ENCODE measurements at places on chromosomes 7 and 10.

- no peak for DNase-seq
These were observed 95.2 kb downstream of the DNAJB6 start for GRCh38 chr7:157431951-157432540.

- peak; percentile 42 for DNase-seq
These were observed 7.5 kb upstream of the SH2D4B start for GRCh38 chr10:80530251-80530650.

DNA sequence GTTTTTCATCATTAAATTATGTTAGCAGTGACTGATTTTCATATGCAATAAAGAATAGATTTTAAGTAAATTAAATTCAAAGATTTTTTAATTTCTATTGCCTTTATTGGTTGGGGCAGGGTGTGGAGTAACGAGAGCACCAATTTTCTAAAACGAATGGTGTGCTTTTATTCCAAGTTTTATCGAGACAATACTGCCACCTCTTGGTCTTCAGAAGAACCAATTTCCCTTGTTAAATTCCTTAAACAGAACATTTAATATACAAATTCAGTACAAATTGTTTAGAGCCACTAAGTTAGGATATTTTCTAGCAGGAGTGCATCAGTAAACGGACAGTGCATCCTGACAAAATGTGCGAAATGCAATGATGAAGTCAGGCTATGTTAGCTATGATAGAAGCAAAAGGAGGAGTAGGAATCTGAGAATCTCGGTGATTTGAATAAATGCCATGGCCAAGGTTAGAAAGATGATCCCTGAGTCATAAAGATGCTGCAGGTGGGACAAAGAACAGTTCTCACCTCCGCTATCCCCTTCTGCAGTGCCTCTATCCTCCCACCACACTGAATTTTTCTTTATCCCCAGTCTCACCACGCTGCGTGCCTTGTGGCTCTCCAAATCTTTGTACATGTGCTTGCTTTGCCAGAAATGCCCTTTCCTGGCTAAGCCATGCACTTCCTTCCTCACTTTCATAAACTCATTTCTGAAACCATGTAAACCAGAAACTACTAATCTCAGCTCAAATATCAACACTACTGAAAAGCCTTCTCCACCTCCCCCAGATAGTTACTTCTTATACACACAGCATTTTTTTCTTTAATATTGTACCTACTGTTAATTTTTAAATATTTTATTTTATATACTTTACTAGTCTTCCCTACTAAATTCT, 31.9 kb upstream of the AGBL3 start:
- no peak for DNase-seq

DNA sequence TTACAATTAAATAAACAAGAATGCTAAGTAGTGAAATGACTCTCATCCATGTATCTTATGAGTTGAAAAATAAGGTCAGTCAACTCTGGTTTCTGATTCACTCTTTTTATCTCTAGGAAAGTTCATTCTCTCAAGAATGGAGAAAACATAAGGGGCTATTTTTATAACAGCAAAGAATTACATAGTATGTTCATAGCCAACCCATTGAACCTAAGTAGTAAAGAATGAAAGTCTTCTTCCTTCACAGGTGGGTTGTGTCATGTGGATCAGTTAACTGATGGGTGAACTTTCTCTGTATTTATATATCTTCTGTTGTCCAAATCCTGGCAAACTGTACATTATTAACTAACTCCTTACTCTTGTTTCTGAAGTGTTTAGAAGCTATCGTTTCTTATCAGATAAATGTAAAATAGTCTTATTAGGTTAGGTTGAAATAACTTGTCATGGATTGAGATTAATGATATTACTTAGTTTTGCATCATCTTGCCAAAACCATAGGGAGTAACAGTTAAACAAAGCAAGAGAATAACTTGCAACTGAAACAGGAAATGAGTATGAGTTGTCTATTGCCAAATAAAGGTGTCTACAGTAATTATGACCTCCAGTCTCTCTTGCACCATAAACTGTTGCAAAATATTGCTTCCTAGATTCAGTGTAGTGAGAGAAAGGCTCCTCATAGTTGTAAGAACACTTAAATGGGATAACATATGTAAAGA, 86.8 kb downstream of the ANKRD7 start:
- DNase-seq: no peak

DNA sequence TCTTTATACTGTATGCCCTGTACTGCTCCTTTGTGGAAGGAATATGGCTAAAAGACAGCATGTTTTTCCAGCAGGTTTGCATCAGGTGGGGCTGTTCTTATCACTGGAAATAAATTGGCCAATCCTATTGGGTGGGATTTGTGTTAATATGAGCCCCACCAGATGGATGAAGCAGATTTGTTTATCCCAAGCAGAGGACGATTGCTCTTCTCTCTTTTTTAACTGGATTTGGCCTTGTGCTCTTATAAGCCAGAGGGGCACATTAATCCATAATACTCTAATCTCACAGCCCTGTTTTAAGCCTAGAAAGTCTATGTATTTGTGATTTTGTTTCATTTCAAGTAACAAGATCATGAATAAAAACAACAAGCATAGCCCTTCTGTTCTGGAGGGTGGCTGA, 240.1 kb upstream of the ADARB2 start:
- DNase-seq: no peak

GRCh38 chr7:33539659-33540400, 365.5 kb upstream of the BMPER start:
- no peak for DNase-seq

DNA sequence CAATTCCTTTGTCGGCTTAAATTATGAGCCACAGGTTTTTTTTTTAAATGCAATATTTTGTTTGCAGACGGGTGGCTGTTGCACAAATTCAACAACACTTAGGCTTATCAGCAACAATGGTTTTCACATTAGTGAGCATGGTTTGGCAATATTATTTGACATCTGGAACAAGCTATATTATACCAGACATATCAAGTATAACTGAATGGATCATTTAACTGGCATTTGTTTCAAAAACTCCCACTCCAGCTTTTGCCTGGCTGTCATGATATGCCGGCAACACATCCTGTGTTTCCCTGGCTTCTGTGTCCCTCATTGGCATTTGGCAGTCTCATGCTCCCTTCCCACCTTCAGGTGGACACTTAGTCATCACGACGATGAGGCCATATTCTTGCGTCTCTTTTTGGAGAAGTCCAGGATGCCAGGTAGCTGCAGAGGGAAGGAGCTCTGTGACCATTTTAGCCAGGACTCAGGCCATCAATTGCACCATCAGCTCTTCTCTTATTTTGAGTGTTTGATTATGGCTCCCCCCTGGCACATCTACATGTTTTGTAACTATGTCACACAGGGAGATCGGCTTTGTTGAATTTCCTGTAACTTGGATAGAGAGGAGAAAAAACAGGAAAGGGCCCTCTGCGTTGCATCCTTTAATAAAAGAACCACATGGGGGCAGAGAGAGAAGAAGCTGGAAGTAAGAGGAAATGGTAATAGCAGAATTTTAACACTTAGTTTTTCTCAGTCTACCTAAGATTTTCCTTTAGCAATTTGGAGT, 413.9 kb downstream of the LRMDA start:
- no peak for DNase-seq

- no peak for DNase-seq
These were observed 238.5 kb downstream of the PRKG1 start for GRCh38 chr10:51312817-51313216.

DNA sequence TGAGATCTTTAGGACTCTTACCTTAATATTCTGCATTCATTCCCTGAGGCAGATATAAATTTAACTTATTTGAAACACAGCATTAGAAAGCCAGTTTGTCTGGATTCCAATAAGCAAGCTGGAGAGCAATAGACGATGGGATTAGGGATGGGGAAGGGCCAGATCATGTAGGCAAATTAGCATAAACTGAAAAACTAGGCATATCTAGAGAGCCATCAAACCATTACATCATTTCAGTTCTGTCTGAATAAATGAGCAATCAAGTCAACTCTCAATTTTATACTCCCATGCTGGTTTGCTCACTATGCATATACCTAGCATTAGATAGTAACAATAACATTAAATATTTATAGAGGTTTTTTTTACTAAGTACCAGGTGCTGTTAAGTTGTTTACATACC, 583.6 kb upstream of the LRRN3 start:
- DNase-seq: no peak

DNA sequence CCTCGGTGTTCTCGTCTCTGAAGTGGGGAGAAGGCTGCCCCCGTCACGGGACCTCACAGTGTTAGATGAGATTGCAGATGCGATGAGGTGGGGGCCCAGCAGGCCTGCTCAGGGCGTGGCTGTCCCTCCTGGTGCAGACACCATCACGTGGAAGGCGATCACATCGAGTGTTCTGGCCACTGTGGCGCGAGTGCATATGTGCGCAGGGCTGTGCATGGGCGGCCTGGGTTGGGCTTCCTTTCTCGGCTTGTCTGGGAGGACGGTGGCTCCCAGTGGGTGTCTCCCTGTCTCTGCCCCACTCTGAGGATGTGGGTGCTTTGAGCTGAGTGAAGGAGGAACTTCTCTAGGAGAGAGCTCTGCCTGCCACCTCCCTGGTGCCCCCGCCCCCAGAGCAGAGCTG, 83.1 kb downstream of the LHPP start:
- DNase-seq: no peak

- DNase-seq: no peak
These were observed 23.3 kb downstream of the CD36 start for GRCh38 chr7:80661729-80662128.

- no peak for DNase-seq
These were observed 93.2 kb upstream of the DGKB start for GRCh38 chr7:14995774-14996173.

- DNase-seq: peak; percentile 94
These were observed at the start of gene JAKMIP3 for GRCh38 chr10:132065491-132066105. Gene JAKMIP3, plus strand, starts transcription at chr10:132065946. Its CDS starts 38,863 bp downstream, at chr10:132104809.

GRCh38 chr7:42080841-42081586, 156.0 kb downstream of the GLI3 start:
- no peak for DNase-seq

GRCh38 chr10:71512312-71512711, 115.6 kb downstream of the CDH23 start:
- no peak for DNase-seq

- DNase-seq: peak; percentile 49
These were observed 92.1 kb downstream of the CCDC71L start for GRCh38 chr7:106568680-106569499.

- DNase-seq: peak; percentile 60
These were observed 4.5 kb downstream of the EIF4H start for GRCh38 chr7:74178632-74179031.
